ENCODE measurements at places on chromosomes 7 and 10.

DNA sequence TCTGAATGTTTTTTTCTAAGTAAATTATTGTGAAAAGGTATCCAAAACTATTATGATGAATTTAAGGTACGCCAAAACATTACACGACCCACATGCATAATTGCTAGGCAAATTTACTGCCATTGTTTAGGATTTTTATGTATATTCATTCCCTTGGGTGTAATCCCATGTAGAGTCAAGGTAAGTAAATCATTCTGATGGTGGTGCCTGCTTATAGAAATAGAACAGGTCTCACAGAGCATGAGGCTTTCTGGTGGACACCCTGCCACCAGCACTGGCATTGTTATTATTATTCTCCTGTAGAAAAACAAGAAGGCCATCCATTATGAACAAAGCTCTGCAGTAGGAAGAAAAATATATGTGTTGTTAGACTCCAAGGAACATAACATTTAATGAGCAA lies 111.7 kb upstream of the ZNF804B start:
- no peaks in the 10 kb centered on the region for H3K27me3 ChIP-seq
- DNase-seq = no peak
- no peaks in the 10 kb centered on the region for H3K4me1 ChIP-seq
- no peak overlapping the region for H3K27ac ChIP-seq
- H3K4me3 ChIP-seq = no peak overlapping the region

GRCh38 chr7:131164025-131164925 lies 163.4 kb upstream of the MKLN1 start:
- DNase-seq = no peak
- H3K36me3 ChIP-seq = no peaks in the 10 kb centered on the region
- H3K4me1 ChIP-seq = no peaks in the 10 kb centered on the region
- no peaks in the 10 kb centered on the region for H3K27me3 ChIP-seq
- H3K4me3 ChIP-seq = no peak overlapping the region
- no peak overlapping the region for H3K27ac ChIP-seq

GRCh38 chr10:122492999-122493481 lies 31.7 kb downstream of the HTRA1 start:
- H3K4me3 ChIP-seq = no peak overlapping the region
- H3K36me3 ChIP-seq = no peaks in the 10 kb centered on the region
- no peak for DNase-seq
- H3K27me3 ChIP-seq = no peaks in the 10 kb centered on the region

DNA sequence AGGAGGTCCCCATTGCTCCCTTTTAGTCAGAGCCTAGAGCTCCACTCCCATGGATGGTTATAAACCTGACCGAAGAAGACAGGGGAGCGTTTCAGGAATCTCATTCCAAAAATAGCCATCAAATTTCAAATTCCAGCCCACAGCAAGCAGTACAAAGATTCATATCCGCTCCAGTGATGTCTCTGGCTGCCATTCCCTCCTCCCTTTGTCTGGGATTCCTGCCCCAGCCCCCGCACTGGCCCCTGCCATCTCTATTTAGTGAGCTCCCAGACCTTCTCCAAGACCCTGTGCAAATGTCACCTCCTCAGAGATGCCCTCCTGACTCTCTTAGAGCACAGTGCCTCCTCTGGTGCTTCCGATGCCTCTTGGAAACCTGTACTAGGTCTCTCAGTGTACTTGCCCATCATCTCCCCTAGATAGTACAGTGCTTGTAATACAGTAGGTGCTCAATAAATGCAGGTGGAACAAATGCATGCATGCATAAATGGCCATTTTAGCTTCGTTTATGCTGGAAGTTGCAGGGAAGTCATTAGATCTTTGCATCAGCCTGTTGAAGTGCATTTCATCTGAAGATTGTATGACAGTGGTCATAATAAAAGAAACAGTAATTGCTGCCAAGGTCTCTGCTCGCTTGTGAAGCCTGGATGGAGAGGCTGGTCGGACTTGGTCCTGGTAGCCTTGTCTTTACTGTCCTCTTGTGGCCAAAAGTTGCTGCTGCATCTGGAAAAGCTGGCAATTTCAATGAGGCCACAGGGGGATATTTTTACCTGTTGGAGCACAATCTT lies 32.0 kb upstream of the HABP2 start:
- H3K4me3 ChIP-seq = no peak overlapping the region
- H3K27me3 ChIP-seq = no peaks in the 10 kb centered on the region
- H3K4me1 ChIP-seq = peaks cover 30% of the 10 kb centered on the region

GRCh38 chr7:93228302-93228701 lies 2.0 kb upstream of the HEPACAM2 start:
- no peak overlapping the region for H3K27ac ChIP-seq
- H3K36me3 ChIP-seq = no peaks in the 10 kb centered on the region
- no peak for DNase-seq
- H3K4me3 ChIP-seq = no peak overlapping the region
- no peaks in the 10 kb centered on the region for H3K27me3 ChIP-seq

DNA sequence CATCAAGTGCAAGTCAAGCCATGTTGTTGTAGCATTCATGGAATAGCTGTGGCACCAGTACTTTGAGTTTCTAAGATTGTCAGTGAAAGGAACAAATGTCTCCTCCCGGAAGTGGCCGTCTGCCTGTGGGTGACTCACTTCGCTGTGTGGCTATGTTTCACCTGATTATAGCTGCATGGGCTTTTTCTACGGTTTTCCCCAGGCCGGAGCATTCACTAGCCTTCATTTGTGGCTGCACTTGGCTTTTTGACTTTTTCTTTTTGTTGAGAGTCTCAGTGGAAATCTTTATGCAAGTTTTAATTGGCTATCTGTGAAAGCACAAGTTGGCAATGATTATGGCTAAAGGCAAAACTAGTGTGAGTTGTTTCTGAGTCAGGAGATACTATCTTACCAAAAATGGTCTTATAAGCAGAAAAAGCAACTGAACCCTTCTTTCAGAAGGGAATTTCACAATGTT lies 35.0 kb downstream of the SRI start:
- no peak overlapping the region for H3K27ac ChIP-seq
- DNase-seq = no peak
- H3K4me1 ChIP-seq = peaks cover 7% of the 10 kb centered on the region
- no peak overlapping the region for H3K4me3 ChIP-seq
- H3K27me3 ChIP-seq = no peaks in the 10 kb centered on the region
- H3K36me3 ChIP-seq = no peaks in the 10 kb centered on the region

DNA sequence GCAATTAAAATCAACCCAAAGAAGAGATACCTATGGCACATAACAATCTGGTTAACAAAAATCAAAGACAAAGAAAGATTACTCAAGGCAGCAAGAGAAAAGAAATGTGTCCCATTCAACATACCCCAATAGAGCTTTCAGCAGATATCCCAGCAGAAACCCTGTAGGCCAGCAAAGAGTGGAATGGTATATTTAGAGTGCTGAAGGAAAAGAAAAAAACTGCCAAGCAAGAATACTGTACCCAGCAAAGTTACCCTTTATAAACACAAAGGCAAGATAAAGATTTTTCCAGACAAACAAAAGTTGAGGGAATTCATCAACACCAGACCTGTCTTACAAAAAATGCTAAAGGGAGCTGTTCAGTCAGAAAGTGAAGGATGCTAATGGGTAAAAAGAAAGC lies 131.6 kb downstream of the TPST1 start:
- no peak overlapping the region for H3K27ac ChIP-seq
- no peak overlapping the region for H3K4me3 ChIP-seq
- peaks cover under 1% of the 10 kb centered on the region for H3K4me1 ChIP-seq
- no peaks in the 10 kb centered on the region for H3K36me3 ChIP-seq
- DNase-seq = no peak
- H3K27me3 ChIP-seq = no peaks in the 10 kb centered on the region

GRCh38 chr7:114922026-114922651 lies at the start of gene MDFIC:
TSS of gene MDFIC (plus strand) at chr7:114922094. CDS start at chr7:114923034, 940 bp downstream.
- peaks cover 24% of the 10 kb centered on the region for H3K4me1 ChIP-seq
- peak within 1 kb of the TSS; percentile 86 for H3K27ac ChIP-seq
- no peaks in the 10 kb centered on the region for H3K27me3 ChIP-seq
- H3K36me3 ChIP-seq = no peaks in the 10 kb centered on the region
- H3K4me3 ChIP-seq = peak within 1 kb of the TSS; percentile 92

- H3K36me3 ChIP-seq = no peaks in the 10 kb centered on the region
- H3K27ac ChIP-seq = no peak overlapping the region
- no peak overlapping the region for H3K4me3 ChIP-seq
- H3K4me1 ChIP-seq = no peaks in the 10 kb centered on the region
- DNase-seq = no peak
These were observed 961.0 kb downstream of the GATA3 start for GRCh38 chr10:9015447-9015846.

- H3K4me3 ChIP-seq = no peak overlapping the region
- no peaks in the 10 kb centered on the region for H3K36me3 ChIP-seq
- no peaks in the 10 kb centered on the region for H3K27me3 ChIP-seq
- H3K27ac ChIP-seq = no peak overlapping the region
These were observed 77.5 kb upstream of the SORCS3 start for GRCh38 chr10:104563548-104563947.
